ENCODE measurements at places on chromosomes 4 and X.

DNA sequence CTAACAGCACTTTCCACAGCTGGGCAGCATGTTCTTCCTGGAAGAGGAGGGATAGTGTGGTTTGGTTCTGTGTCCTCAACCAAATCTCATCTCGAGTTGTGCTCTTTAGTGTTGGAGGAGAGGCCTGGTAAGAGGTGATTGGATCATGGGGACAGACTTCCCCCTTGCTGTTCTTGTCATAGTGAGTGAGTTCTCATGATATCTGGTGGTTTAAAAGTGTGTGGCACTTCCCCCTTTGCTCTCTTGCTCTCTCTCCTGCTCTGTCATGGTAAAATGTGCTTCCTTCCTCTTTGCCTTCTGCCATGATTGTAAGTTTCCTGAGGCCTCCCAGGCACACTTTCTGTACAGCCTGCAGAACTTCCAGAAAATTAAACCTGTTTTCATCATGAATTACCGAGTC is 133.7 kb upstream of the NDP start:
- no peak for DNase-seq

GRCh38 chr4:14410516-14410915 is 591.8 kb upstream of the CPEB2 start:
- DNase-seq = no peak

DNA sequence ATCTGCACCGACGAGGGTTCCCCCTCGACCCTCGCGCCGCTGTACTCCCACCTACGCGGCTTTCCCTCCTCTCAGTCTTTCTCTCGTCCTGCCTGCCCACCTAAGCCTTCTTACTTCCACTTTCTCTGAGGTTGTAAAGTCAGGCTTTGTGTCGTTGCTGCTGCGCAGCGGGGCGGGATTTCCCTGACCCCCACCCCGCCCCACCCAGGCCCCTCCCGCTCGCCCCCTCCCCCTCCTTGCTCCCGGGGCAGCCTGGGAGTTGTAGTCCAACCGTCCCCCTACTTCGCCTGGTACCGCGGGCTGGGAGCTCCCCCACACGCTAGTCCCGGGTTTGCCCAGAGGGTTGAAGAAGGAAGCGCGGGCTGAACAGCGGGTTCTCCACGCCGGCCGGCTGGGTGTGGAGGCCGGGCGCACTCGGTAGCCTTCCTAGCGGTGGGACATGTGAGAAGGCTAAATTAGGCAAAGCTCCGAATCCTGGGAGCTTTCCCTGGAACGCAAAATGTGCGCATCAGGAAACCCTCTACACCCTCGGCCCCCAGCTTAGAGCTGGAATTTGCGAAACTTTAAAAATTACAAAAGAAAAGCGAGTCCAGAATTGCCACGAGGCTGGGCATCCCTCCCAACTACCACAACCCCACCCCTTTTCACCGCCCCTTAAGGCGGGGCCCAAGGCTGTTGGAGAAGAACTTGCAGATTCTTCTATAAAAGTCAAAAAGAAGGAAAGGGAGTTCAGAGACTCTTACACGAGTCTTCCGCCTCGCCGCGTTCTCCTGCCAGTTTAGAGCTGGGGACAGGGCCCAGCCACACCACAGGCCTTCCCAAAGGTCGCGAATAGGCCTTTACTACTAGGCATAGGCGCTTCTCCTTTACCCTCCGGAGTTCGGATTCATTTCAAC is at the start of gene ATP11C:
ATP11C (minus strand) TSS at position 153 of the 896 bp plus-strand sequence. CDS start 1,011 bp downstream, outside the sequence.
- peak; percentile 83 for DNase-seq

- DNase-seq = no peak
Observed at GRCh38 chr4:173752610-173753230, 222.7 kb upstream of the HAND2 start.

DNA sequence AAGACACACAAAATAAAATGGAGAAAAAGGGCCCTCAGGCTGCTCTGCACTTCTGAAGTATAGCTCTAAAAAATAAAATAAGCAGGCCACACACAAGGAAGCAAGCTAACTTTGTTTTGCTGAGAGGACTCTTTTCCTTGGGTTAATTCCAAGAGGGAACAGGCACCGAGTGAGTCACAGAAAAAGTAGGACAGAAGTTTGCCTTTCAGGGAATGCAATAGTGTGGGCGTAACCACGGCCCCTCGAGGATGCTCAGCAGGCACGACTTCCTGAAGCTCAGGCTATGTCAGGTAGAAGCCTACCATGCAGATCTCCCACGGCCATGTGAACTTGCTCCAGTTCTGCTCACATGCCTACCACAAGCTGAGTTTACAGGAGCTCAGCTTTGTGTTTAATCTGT is 22.1 kb downstream of the PPP1R2C start:
- no peak for DNase-seq

- no peak for DNase-seq
Observed at GRCh38 chr4:124980276-124980752, 267.8 kb upstream of the ANKRD50 start.

GRCh38 chr4:174358410-174358809 is 74.7 kb downstream of the CEP44 start:
- no peak for DNase-seq

- peak; percentile 18 for DNase-seq
Observed at GRCh38 chrX:15930585-15930984, 76.0 kb upstream of the AP1S2 start.

GRCh38 chrX:46573331-46573891 is at the start of gene CHST7:
CHST7 (plus strand) TSS chrX:46573765; CDS start chrX:46573932, 167 bp downstream.
- peak; percentile 15 for DNase-seq

DNA sequence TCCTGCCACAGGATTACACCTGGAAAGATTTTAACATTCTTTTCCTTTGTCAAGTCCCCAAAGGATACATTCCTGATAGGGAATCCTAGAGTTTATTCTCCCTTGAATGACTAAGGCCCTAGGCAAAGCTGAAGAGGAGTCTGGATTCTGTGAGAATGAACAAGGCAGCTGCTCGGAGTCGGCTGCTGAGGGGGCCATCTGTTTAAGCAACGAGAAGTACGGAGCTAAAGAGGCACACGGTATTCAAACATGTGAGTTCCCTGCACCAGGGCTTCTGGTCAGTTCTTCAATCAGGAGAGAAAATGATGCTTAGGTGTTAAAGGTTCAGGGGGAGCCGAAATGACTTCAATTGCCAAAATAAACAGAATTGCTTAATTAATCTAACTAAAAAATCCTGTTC is 97.6 kb downstream of the MGST2 start:
- no peak for DNase-seq

- DNase-seq = no peak
Observed at GRCh38 chr4:15675356-15675755, 6.3 kb upstream of the FAM200B start.

GRCh38 chr4:109662116-109662515 is 41.1 kb downstream of the CASP6 start:
- no peak for DNase-seq

DNA sequence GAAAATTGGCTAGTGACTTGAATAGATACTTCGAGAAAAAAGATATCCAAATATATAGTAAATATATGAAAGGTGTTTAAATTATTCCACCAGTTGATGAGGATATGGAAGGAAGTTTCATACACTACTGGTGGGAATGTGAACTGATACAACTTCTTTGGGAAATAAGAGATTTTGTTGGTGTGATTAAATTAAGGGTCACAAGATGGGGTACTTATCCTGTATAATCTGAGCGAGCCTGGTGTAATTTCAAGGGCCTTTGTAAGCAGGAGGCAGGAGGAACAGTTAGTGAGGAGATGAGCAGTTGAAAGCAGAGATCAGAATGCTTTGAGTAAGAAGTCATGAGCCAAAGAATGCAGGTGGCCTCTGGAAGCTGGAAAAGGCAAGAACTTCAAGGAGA is 192.2 kb downstream of the KCTD8 start:
- peak; percentile 1 for DNase-seq

DNA sequence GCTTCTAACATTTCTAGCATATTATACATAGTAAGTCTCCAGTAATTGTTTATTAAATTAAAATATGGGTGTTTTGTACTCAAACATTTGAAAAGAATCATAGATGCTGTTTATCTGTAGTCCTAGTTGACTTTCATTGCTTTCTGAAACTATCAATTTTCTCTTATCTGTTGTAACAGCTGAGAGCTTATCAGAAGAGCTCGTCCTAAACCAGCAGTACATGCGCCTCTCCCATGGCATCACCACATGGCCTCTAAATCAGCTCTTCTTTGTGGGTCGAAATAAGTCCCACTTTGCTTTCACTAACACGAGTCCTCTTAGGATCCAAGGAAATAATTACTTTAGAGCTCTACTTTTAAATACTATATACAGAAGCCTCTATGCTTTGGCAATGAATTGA is 55.1 kb downstream of the PPP3CA start:
- no peak for DNase-seq

GRCh38 chr4:7917669-7918068 is 22.0 kb downstream of the AFAP1 start:
- no peak for DNase-seq

GRCh38 chr4:155179216-155179615 is 29.2 kb upstream of the NPY2R start:
- DNase-seq = no peak

DNA sequence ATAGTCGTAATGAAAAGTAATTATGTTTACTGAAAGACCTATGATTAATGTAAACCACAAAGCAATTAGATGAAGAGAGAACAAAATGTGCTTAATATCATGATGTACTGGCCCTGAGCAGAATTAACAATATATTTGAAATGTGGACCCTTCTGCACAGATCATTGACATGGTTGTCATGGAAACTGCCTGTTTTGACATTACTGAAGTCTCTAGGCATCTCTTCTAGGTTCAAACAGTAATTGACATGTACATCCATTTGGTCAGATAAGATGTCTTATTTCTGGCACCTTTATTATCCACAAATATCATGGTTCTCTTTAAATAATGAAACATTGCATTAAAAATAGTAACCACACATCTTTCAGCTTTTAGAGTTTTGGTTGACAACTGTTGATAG is 251.7 kb upstream of the GNPDA2 start:
- DNase-seq = no peak

DNA sequence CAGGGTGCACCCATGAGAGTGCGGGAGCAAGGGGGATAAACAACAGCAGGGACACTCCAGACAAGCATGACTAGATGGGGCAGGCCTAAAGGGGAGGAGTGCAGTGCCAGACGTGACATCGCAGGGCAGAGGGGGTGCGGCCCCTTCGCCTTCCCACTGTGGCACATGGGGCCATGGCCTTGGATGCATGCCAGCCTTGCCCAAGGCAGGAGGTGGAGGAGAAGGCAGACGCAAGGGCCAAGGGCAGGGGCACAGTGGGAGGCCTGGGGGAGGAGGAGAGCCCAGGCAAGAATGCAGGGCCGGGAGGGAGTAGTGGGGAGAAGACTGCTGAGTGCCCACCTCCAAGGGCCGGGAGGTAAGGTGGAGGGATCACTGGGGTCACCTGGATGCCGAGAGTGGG is 21.6 kb downstream of the PNMA6E start:
- DNase-seq = no peak

GRCh38 chr4:794900-795725 is 30.8 kb downstream of the CPLX1 start:
- DNase-seq = no peak

GRCh38 chr4:63063760-63064159 is 1345.5 kb downstream of the TECRL start:
- no peak for DNase-seq

DNA sequence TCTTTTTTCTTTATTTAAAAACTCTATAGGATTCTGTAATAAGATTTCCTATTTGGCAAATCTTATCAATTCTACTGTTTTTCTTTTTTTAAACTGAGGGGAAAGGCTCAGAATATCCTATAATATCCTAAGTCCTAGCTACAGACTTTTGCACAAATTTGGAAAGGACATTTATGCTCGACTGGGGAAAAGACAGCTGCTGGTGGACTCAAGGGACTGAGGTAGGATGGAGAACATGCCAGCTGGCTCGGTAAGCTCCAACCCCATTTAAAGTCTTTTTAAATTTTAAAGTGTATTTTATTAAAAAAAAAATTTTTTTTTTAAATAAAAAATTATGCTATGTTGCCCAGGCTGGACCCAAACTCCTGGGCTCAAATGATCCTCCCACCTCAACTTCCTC is 36.8 kb downstream of the BOD1L1 start:
- no peak for DNase-seq

GRCh38 chr4:62070291-62070852 is 870.2 kb downstream of the ADGRL3 start:
- no peak for DNase-seq
